ENCODE measurements at places on chromosomes 12 and 14.

DNA sequence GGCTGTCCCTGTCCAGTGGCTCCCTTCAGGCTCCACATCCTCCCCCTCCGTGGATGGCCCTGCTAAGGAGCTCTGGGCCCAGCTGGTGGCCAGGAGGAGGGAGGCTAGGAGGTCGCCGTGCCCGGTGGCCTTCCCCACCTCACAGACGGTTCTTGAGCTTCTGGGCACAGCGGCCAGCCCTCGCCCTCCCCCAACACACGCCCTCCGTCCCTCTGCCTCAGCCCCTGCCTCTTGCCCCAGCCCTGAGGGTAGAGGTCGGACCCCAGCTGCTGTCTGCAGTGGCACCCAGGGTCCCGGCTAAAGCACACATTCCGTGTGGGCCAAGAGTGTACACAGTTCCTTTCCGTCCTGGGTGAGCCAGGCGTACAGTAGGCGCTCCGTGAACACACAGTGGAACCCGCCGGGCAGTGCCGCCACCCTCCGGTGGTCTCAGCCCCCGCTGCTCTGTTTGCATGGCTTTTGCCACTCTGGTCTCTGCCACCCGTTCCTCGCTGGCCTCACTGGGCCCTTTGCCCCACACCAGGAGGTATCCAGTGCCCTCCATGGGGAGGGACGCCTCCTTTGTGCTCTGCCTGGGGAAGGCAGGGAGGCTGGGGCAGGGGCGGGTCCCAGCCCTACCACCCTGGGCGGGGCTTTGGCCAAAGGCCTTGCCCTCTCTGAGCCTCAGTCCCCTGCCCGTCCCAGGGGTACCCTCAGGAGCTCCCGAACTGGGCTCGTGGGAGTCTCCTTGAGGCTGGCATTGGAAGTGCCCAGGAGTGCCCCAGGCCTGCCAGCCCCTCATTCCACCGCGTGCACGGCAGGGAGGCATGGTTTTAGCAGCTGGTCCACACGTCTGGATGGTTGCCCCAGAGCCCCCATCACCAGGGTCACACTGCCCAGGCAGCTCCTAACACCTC is 13.0 kb downstream of the TRMT61A start:
- no peak for DNase-seq

GRCh38 chr12:62660756-62661155 is 194.1 kb downstream of the MON2 start:
- peak; percentile 96 for DNase-seq

GRCh38 chr12:1346126-1346525 is 248.3 kb downstream of the FBXL14 start:
- no peak for DNase-seq

GRCh38 chr12:1815814-1816729 is 4.3 kb upstream of the LRTM2 start:
- no peak for DNase-seq

DNA sequence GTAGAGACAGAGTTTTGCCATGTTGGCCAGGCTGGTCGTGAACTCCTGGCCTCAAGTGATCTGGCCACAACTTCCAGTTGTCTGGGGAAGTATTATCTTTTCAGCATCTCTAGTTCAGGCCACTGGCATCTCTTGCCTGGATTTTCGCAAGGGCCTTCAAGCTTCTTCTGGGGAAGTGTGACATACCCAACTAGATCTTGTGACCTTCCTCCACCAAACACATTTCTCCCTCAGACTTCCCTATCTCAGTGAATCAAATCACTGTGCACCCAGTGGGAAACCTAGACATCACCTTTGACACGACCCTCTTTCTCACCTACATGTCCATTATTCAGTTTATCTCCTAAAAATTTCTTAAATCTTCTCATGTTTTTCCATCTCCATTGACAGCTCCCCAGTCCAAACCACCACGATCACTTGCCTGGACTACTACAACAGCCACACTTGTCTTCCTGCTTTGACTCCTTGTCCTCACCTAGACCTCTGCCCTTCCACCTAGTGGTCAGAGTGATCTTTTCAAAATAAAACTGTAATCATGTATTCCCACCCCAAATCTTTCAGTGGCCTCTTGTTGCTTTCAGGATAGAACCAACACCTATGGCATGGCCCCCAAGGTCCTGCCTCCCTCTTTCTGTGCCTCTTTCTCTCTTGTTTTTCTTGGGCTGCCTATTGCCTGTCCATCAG is 3.3 kb downstream of the EEF1AKMT3 start:
- DNase-seq = no peak

DNA sequence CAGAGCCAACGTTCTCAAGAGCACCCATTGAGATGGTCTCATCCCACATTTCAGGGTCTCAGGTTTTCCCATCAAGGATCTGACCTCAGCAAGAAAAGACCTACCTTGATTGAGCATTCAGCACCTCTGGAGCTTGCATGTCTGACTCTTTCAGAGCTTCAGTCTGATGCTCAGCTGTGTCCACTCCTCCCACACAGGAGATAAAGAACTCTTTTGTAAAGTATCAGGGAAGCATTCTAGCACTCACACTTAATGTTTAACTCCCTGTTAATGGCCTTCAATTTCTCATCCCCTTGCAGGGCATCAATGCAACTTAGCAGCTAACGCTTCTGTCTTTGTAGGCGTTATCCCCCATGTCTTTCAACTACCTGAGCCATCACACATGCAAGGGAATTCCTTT is 124.1 kb downstream of the GALC start:
- DNase-seq = no peak

- no peak for DNase-seq
Observed at GRCh38 chr12:68882251-68882964, 50.6 kb downstream of the CPM start.

DNA sequence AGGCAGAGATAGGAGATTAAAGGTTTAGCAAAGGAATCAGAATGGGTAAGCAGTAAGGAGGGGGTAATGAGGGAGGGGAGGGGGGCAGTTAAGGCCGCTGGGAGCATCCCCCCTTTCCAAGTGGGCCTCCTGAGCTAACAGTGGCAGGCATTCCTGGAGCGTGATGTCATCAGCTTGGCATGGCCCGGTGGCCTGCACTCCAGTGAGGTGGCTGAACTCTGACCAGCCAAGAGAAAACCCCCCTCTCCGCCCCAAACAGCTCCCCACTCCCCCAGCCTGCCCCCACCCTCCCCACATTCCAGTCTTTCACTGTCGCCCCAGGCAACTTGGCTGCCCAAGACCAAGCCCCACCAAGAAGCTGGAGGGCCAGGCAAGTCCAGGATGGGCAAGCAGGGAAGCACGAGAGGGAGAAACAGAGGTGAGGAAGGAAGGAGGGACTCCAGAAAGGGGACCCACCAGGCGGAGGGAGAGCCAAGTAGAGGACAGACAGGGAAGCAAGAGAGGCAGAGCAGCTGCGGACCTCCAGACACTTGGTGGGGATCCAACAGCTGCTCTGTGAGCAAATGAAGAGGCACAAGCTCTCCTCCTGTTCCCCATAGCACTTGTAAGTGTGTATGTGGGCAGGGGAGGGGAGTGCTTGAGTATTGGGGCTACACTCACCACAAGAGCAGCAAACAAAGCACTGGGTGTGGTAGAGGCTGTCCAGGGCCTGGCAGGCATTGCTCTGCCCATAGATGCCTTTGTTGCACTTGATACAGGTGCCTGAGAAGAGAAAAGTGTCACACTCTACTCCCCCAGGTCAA is 4.5 kb downstream of the AJUBA start:
- DNase-seq = peak; percentile 47

DNA sequence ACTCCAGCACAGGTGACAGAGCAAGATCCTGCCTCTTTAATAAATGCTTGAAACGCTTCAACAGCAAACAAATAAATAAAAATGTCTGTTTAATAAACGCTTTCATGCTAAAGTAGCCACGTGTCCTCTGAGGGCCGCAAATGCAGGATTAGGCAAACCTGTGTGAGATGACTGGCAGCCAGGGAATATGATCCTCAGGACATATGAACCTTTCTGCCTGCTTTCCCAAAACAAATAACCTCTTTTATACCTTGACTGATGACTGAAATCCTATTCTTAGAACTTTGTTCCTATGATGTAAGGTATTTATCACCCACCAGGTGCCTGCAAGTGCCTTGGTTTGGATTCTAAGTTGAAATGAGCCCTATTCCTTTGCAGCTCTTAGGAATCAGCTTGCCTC is 14.5 kb upstream of the FLVCR2 start:
- no peak for DNase-seq

- no peak for DNase-seq
Observed at GRCh38 chr12:112676507-112676906, 115.0 kb upstream of the RPH3A start.

- DNase-seq = no peak
Observed at GRCh38 chr14:42732005-42732404, 1125.3 kb downstream of the LRFN5 start.

GRCh38 chr14:66920196-66920595 is 269.0 kb upstream of the GARIN2 start:
- DNase-seq = peak; percentile 17

- no peak for DNase-seq
Observed at GRCh38 chr12:25456474-25456873, 96.6 kb downstream of the LMNTD1 start.
